ENCODE measurements at places on chromosomes 1 and 21.

DNA sequence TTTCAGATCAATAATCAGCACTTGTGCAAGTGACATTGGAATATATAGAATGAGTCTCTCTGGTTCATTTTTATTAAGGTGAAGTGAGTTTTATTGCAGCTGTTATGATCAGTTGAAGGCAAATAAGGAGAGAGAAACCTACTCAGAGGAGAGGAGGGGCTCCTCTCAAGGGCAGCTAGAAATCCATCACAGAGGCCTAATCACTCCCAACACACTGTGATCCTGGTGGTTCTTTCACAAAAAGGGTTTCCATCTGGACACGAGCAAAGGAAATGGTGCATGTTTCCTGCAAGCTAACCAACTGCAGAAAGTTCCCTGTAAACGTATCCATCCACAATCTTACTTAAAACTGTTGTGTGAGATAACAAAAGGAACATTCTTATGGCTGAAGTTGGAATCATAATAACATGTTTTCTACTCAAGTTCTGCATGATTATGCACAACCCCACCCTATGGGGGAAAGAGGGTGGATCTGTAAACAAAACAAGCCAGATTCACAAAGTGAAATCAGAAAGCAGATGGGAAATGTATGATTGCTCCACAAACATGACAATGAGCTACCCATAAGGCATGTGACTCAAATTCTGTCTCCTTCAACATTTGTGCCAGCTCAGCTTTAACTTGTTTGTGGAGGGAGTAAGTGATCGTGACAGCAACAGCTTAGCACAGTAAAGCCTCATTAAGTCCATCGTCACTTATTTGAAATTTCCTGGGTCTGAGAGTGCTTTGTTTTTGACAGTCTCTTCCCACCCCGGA, 141.2 kb upstream of the ST6GALNAC5 start:
- peak; percentile 15 for DNase-seq

GRCh38 chr1:110610084-110610483, 3.9 kb upstream of the KCNA2 start:
- no peak for DNase-seq

- no peak for DNase-seq
These were observed 16.8 kb upstream of the PABPC4 start for GRCh38 chr1:39593386-39593785.

GRCh38 chr1:110210604-110211495, 736 bp downstream of the KCNC4 start:
- no peak for DNase-seq

- DNase-seq: no peak
These were observed 12.0 kb upstream of the PCBP3 start for GRCh38 chr21:45631540-45631939.

- DNase-seq: no peak
These were observed 142.7 kb downstream of the SIPA1L2 start for GRCh38 chr1:232487236-232487635.

DNA sequence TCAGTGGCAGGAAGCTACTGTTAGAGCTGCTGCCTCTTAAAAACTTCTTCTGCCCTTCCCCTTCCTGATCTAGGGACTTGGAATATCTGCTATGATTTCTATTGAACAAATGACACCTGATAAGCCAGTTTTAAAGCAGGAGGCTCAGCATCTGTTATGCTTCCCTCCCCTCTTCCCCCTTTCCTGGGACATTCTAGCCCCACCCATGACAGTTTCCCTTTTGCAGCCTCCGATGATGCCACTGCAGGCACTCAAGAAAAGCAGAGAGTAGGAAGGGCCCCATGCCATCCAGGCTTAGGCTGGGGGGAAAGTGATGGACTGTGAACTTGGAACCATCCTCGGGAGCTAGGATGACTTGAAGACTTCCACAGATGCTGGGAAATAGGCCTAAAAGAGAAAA, 15.1 kb upstream of the EPB41 start:
- DNase-seq: no peak

DNA sequence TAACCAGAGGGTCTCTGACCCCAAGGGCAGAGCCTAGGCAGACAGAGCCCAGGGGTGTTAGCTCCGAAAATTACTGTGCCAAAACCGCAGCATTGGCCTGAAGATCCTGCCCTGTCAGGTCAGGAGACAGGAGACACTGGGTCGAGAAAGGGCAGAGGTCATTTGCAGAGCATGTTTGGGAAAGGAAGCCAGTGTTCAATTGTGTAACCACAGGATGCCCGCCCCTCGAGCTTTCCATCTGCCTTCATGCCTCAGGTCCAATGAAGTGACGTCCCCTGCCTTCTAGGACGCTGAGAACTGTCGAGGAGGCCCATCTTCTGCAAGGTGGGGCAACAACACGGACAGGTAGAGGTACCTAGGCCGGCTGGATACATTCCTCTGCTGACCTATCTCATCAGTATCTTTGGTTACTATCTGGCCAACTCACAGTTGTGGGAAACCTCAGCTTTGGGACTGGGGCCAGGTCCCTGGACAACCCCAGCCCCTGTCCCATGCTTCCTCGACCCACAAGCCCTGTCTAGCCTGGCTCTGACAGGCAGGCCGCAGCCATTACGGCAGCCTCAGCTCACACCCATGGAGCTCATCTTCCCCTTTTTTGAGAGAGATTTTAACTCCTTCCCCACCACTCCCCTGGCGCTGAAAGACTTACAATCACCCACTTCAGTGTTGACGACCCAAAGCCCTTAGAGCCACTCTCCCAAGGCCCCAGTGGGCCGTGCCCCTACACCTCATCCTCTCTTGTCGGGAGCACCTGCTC, 1.3 kb downstream of the ARL8A start:
- DNase-seq: no peak

- DNase-seq: no peak
These were observed 1419.4 kb downstream of the KCNT2 start for GRCh38 chr1:195188821-195189220.

- no peak for DNase-seq
These were observed 68.0 kb upstream of the PTCH2 start for GRCh38 chr1:44911026-44911425.

DNA sequence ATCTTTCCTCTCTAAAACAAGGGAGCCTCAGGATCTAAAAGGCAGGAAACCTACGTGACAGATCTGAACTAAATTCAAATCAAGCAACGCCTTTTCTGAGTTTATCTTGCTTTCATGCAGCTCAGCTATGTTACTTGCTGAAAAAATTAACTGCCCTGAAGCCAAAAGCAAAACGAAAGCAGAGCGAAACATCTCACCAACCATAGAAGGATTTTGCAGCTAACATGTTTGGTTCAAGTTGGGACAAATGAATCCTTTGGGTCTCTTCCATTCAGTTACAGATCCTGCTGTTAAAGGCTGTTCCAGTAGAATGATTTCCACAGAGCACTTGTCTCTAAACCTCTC, 482 bp downstream of the SLC2A5 start:
- no peak for DNase-seq

- no peak for DNase-seq
These were observed 199.3 kb upstream of the TMEM51 start for GRCh38 chr1:14954210-14954609.

DNA sequence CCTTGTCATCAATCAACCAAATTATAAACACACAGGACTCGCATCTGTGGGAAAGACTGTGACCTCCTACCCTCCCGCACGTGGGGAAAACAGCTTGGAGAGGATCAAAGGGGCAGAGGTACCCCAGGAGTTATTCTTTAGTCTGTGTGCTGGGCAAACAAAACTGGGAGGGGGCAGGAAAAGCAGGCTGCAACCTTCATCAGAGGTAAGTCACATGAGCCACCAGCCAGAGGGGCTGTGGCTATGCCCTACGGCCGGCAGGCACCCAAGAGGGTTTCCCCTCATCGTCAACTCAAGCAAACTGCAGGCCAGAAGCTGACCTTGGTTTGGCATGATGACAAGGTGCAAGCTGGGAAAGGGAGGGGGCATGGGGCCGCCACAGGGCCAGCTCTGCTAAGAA, 12.5 kb downstream of the SMIM12 start:
- no peak for DNase-seq

- DNase-seq: no peak
These were observed 27.8 kb downstream of the THEM4 start for GRCh38 chr1:151881479-151881878.

DNA sequence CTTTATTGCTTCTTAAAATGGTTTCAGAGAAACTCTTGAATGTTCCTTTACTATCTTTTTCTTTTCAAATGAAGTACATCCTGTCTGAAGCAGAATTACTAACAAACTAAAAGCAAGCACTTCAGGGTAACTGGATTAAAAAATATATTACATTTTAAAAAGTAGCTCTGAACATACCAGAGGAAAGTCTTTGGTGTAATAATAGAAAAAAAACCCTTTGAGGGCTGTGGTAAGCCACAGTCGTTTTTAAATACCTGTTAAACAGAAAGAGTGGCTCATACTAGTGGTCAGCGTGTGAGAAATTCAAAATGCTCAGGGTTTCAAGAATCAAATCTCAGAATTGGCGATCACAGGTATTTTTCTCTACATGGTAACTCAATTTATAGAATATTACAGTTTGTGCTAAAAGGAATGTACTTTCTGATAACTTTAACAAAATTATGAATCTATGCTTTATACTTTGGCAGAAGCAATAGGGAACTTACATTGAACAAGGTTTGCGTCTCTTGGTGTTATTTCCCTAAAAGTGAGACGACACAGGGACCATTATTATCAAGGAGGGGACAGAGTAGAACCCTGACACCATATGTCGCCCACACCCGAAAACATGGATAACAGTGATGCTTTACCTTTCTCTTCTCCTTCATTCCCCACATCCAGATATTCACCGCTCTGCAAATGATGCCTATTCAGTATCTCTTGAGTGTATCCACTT, 97.0 kb upstream of the DPH5 start:
- DNase-seq: no peak

DNA sequence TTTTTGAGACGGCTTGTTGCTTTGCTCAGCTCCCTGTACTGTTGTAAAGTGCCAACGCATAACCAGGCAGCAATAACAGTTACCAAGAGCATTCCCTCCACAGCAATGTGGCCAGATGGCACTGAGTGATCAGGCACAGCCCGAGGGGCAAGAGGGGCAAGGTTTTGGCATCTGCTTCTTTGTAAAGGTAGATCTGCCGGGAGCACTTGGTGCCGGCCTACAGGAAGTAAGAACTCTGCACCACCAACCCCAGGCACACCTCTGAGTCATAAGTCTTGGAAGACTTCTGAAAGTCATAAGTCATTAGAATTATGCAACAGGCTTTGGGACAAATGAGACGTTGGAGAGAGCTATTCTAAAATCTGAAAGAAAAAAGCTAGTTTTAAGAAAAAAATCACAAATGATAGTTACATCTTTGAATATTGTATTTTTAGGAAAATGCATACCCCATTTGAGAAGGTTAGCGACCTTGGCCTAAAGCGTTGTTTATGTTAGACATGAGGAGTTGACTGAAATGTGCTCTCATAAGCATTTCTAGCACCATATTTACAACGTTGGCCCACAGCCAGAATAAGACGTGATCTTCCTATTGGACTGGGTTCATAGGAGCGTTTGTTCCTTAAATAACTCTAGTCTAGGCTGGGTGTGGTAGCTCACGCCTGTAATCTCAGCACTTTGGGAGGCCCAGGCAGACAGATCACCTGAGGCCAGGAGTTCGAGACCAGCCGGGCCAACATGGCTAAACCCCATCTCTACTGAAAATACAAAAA, 37.7 kb upstream of the MAP10 start:
- no peak for DNase-seq

GRCh38 chr21:35511696-35512162, 462.6 kb upstream of the RUNX1 start:
- DNase-seq: no peak

DNA sequence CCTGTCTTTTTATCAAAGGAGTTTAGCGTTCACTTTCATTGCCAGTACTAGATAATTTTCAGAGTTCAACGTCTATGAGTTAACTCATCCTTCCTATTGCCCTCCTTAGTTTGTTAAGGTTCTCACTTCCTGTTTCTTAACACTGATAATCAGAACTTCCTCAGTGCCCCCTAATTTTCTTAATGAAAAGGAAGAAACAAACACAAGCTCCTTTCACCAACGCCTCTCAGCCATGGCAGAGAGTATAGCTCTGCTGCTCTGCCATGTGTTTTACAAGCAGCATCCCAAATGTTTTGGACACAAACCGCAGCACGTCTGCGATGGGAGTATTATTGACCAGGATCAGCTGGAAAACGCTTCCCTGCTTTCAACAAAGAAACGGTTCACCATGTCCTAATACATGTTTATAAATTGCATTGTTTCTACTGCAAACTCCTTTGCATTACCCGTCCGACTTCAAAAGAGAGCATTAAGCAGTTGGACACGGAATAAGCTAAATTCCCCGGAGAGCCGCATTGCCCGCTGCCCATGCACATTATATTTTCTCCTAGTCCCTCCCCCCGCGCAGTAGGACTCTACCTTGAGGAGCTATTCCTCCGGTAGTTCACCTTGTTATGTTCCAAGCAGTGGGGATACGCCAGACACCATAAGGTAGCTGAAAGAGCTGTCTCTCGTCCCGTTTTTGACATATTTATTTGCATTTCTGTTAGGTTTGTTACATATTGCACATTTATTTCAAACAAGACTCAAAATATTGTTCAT, 561 bp downstream of the OLFM3 start:
- DNase-seq: no peak

DNA sequence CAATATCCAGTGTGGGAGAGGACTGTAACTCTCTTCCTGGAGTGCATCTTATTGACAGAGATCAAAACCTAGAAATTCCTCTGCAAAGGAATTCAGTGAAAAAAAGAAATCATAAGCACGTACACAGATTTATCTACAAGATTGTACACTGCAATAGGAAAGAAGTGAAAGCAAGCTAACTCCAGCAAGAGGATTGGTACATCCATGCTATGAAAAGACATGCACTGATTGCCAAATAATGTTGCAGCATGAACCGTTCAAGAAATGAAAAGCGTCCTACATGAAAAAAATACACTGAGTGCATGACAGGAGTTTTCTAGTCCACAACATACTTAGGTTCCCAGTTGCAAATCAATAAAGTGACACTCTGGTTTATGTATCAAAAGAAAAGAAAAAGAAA, 1.9 kb upstream of the MGST3 start:
- DNase-seq: no peak

DNA sequence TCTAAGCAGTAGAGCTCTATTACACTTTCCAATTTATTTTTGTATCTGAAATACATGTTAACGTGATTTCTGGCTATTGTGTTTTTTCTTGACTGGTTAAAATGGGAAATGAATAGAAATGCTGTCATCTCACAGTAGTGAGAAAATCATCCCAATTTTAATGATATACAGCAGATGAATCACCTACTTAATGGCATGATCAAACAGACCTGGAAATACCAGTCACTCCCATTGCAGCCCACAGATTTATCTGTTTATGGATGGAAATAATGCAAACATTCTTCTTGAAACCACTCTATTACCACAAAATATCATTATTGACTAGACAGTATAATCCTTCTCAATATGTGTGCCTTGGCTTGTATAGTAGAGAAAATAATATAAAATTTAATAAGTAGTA, 497.8 kb upstream of the ADAMTS5 start:
- no peak for DNase-seq

DNA sequence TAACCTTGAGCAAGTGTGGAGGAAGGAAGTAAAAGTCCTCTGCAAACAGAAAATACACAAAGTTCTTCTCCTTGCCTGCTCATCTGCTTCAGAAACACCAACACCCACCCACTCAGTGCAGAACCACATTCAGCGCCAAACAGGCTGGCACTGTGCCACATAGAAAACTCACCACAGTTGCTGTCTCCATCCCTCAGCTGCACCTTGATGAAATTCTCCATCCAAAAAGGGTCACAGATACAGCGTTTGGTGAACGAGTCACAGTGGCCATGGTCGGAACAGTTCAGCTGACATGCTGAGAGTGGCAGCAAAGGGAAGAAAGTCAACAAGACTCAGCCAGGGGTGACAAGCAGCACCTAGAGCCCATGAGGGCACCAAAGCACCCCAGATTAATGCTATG, 114.5 kb downstream of the KIAA0319L start:
- no peak for DNase-seq

All from AG09319 (cell line).